ENCODE measurements at places on chromosomes 6 and 20.

DNA sequence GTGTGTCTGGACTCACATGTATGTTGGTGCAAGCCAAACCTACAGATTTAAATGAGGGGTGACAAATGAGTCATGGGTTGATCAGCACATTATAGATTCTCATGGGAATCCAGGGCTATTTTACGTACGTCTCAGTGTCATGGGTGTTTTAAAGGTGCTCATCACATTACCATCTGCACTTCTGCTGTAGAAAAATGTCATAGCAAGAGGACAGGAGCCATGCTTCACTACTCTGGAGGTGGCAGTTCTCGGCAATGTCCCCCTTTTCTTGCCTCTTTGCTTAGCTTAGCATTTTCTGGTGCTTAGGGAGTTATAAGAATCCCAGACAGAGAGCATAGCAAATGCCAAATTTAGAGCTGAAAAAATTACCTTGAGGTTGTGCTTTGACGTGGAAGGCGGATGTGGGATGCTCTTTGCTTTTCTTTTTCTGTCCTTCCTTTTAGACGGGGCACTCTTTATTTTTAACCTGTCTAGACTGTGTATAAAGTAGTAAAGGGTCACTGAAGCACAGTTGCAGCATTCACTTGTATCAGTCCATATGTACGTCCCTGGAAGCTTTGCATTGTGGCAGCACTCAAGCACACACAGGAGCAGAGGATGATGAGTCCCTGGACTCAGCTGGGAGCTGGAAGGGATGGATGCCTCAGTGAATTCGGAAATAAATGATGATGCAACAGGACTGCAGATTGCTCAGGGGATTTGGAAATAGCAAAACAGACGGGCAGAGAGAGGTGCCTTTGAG is 139.7 kb downstream of the SYNDIG1 start:
- DNase-seq: no peak

- no peak for DNase-seq
Measured at GRCh38 chr6:25239059-25239458, 40.1 kb upstream of the CARMIL1 start.

GRCh38 chr6:71194724-71195123 is 93.9 kb upstream of the OGFRL1 start:
- no peak for DNase-seq

DNA sequence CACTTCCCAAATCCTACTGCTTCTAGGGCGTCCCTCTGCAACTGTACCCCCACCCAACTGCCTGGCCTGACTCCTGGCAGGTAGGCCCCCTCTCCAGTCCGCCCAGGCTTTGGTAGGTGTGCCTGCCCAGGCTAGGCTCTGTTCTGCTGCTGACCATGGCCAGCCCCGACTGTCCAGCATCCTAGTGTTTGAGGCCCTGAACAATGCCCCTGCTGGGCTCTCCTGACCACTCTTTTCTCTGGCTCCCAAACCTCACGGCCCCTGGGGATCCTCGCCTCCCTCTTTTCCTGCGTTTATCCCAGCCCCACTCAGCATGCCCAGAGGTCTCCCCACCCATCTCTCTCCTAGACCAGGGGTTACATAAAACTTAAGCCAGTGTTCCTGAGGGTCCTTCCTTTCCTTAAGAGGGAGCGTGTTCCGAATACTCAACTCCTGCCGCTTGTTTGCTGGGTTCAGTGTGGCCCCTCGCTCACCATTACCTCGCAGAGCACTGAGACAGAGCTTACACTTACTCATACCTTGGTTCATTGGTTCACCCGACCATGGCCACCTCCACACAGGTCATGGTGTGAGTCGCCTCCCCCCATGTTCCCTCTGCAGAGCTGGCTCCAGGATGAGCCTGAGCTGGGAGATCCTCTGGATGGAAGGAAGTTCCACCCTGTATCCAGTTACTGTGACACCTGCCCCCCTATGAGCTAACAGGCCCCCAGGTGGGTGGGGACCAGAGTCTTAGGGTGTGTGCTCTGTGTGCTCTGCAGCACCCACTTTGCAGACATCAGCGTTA is 21.0 kb upstream of the MYT1 start:
- no peak for DNase-seq

DNA sequence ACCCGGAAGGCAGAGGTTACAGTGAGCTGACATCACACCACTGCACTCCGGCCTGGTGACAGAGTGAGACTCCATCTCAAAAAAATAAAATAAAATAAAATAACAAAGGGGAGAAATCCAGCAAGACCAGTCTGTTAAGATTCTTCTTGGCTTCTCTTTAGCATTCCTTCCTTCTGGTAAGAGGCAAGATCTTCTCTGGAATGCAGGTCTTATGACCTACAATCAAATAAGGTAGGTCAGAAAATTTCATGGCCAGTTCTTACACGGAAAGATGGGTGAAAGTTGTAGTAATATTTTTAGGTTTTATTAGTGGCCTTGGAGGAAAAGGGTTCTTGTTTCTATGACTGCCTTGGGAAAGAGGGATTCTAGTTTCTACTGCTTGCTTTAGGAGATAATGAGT is 180.9 kb downstream of the FUT9 start:
- DNase-seq: no peak

DNA sequence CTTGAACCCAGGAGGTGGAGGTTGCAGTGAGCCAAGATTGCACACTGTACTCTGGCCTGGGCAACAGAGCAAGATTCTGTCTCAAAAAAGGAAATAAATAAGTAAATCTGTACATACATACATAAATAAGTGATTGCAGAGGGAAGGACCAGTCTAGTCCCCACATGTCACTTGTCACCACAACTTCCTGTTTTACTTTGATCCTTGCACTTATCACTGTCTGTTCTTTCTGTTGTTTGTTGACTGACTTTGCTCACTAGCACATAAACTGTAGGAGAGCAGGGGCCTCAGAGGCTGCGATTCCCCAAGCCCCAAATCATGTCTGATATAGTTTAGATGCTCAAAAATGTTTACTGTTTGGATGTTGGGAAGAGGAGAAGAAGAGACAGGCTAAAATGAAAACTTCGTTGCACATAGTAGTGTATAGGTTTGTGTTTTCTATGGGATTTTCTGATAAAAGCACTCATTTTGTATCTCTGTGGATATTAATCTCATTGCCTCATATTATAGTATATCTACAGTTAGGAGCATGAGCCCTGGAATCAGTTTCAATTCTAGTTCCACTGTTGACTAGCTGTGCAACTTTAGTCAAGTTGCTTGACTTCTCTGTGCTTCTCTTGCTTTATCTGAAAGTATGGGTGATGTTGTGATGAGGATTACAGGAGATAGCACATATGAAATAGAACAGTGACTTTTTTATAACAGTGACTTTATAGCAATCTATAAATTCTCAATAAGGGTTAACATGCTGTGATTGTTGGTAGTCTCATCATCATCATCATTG is 165.0 kb downstream of the TBC1D7 start:
- no peak for DNase-seq

DNA sequence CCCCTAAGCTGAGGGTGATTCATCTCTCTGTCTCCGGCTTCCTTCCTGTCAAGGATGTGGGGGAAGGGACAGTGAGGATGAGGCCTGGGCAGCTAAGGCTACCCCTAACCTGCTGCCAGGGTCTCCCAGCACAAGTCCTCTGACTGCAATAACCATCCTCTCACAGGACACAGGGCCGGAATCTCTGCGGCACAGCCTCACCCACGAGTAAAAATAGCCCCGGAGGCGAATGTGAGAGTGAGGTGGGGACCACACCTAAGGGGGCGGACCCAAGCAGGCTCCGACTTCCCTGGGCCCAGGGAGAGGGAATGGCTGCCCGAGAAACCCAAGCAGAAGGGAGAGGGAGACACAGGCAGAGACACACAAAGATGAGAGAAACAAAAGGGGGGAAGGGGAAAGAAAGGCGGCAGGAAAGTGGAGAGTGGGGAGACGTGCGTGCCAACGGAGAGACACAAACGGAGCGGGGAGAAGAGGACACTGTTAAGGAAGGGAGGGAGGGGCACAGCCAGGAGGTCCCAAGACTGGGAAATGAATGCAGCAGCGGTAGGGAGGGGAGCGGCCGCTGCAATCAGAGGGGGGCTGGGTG is 1.4 kb downstream of the CLIC1 start:
- DNase-seq: no peak

DNA sequence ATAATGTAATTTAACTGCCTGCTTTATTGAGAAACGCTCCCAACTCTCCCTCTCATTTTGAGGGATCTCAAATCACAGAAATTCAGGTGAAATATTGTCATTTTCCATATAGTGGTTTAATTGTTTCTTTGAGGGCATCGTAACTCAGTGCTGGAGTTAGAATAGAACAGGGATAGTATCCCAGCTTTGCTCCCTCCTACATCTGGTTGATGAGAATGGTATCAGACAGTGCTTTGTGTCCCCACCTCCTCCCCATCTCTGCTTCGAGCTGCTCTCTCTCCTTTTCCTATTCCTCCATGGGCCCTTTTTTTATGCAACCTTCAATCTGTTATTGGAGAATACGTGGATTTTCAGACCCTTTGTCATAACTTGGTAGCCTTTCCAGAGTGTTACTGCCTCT is 41.2 kb upstream of the REV3L start:
- no peak for DNase-seq

DNA sequence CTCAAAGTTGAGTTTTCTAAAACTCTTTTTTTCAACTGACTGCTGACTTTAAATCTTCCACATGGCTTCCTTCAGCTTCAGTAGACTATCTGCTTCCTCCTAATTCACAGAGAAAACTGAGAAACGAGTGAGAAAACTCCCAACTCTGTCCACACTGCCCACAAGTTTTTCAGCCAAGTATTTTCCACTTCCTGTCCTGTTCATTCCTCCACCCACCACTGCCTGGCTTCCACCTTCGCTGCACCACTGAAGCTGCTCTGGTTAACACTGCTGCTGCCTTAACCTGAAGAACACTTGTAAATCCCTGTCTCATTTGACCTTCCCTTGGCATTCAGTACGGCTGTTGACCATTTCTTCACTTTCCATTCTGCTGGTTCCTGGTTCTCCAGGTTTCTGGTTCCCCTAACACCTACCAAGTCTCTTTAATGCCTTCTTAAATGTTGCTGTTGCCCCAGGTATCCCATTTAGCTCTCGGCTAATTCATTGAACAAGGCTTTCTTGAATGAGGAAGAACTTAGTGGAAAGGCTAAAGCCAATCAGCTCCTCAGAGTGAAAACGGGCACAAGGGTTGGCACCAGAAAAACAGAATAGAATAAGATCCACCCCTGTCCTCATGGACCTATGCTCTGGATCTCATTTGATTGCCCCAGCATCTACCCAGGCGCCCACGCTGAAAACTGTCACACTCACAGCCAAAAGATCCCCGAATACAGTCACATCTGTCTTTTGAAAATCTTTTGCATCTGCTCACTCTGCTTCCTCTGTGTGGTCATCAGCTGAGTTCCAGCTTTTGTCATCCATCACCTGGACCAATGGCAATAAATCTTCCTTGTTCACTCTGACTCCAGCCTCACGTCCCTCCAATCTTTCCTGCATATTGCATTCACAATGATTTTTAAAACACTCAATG is 104.4 kb upstream of the TAB2 start:
- DNase-seq: no peak

- DNase-seq: no peak
Measured at GRCh38 chr20:34709044-34709830, 5.1 kb downstream of the TP53INP2 start.

DNA sequence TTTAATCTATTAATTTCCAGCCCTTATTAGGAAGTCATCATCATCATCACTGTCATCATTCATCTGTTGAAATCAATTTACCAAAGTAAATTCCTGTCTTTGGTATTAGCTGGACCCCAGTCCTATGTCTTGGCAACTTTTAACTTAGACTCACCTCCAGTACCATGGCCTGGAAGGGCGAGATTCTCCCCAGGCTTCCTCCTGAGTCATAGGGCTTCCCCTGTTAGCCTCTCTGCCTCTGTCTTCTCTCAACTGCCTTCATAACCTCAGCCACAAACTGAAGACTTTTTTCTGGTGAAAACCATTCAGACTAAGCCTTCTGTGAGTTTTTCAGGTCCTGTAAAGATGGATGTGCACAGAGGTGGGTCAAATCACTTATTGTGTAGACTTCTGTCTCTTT is 95.0 kb downstream of the NKAIN2 start:
- no peak for DNase-seq

- no peak for DNase-seq
Measured at GRCh38 chr6:105804424-105804823, 281.7 kb upstream of the PRDM1 start.

GRCh38 chr6:24126586-24127192 is 674 bp downstream of the NRSN1 start:
- peak; percentile 72 for DNase-seq

GRCh38 chr6:38570750-38571149 is 69.0 kb downstream of the BTBD9 start:
- DNase-seq: peak; percentile 18

GRCh38 chr20:3797592-3798372 is 1.7 kb downstream of the CDC25B start:
- DNase-seq: no peak

DNA sequence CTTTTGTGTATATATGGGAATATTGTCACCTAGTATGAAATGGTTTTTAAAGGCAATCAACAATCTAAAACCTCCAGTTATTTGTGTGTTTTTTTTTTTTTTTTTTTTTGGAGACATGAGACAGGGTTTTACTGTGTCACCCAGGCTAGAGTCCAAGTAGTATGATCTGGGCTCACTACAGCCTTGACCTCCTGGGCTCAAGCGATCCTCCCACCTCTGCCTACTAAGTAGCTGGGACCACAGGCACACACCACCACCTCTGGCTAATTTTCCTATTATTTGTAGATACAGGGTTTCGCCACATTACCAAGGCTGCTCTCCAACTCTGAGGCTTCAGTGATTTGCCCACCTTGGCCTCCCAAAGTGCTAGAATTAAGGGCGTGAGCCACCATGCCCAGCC is 349.9 kb downstream of the UTRN start:
- no peak for DNase-seq

- no peak for DNase-seq
Measured at GRCh38 chr6:34059136-34059731, 86.7 kb downstream of the GRM4 start.

GRCh38 chr6:57221936-57222742 is at the start of gene RAB23:
TSS of gene RAB23 (minus strand) at chr6:57222307. CDS start at chr6:57210380, 11,927 bp downstream.
- no peak for DNase-seq

GRCh38 chr6:20279608-20280287 is 67.5 kb upstream of the MBOAT1 start:
- DNase-seq: no peak

- DNase-seq: no peak
Measured at GRCh38 chr20:32465092-32465900, 107.2 kb downstream of the ASXL1 start.

GRCh38 chr6:82385546-82385945 is 21.9 kb downstream of the TPBG start:
- DNase-seq: no peak

DNA sequence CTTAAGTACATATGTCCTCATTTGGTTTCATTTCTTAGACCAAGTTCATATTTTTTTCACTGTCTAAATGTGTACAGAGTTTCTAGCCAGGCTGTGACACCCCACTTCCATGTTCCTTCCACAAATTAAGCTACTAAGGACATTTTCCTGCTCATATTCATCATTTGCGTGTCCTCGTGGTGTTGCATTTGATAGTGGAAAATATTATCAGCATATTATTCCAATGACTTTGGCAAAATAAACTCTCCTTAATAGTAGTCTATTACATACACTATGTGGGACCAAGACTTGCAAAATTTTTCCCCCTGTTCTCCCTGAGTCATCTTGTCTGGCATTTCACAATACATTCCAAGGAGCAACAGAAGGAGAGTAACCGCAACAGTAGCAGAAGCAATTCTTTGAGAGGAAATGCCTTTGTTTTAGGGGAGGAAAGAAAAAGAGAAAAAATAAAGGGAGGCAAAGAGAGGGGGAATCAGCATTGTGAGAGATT is 599.2 kb downstream of the COL12A1 start:
- no peak for DNase-seq

Measured in SK-N-MC (cell line).